GM23248 (cell line): ENCODE measurements at places on chromosomes 13 and 19.

DNA sequence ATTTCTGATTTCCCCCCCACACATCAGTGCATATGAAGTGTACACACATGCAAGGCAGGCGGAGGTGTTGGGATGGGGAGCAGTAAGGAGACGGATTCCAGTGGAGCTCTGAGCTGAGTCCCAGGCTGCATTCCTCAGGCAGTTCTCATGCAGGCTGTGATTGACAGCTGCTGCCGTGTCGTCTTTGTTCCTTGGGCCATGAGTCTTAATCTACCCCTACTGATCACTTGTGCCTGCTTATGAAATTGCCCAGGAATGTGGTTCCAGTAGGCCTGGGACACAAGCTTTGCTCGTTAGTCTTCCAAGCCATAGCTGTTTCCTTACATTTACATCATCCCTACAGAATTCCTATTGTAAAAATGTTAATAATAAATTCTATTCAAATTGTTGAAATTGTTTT, 1241.9 kb downstream of the UQCRFS1 start:
- peak; percentile 13 for DNase-seq

DNA sequence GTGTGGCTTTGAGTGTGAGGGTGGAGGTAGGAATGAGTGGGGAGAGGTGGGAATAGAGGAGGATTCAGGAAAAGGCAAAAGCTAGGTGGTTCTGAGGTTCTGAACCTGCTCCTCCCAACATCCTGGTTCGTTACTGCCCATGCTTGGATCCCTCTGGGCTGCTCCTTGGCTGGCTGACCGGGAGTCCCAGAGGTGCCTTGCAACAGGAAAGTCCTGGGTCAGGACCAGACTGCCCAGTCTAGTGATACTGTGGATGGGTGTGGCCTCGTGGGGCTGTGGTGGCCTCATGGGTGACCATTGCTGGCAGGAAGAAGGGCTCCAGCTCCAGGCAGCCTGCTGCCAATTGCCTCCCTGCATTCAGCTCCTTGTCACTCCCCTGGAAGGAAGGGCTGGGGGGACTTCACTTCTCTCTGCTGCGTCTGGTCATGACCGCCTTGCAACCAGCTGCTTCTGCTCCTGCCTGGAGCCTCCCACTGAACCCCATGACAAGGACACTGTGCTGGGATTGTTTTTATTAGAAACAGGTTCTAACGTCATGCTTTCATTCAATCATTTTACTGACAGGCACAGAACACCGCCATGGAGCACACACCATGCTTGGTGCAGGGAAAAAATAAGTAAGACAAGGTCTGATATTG, 61.5 kb upstream of the UBL3 start:
- DNase-seq, result no peak

GRCh38 chr13:52851137-52851962, 2.9 kb upstream of the PCDH8 start:
- peak; percentile 59 for DNase-seq

GRCh38 chr13:40479196-40479845, 187.1 kb downstream of the FOXO1 start:
- no peak for DNase-seq

- DNase-seq, result no peak
These were observed 9.7 kb downstream of the ACTL9 start for GRCh38 chr19:8688930-8689329.

DNA sequence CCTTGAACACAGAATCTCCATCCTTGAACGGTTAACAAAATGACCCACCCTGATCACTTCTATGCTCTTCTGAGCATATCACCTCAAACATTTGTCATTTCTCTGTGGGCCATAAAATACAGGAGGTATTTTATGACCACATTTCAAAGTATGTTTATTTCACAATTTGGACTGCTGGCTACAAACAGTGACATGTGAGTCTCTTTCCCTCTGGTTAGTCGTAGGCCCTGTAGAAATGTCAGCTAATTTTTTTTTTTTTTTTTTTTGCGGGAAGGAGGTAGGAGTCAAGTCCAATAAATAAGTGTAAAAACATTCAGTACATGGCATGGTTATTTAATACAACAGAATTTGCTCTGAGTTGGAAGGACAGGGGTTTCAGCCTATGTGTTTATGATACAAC, 70.7 kb downstream of the FOXO1 start:
- DNase-seq, result peak; percentile 40

GRCh38 chr13:110216398-110217041, 90.4 kb downstream of the COL4A1 start:
- DNase-seq, result peak; percentile 77

DNA sequence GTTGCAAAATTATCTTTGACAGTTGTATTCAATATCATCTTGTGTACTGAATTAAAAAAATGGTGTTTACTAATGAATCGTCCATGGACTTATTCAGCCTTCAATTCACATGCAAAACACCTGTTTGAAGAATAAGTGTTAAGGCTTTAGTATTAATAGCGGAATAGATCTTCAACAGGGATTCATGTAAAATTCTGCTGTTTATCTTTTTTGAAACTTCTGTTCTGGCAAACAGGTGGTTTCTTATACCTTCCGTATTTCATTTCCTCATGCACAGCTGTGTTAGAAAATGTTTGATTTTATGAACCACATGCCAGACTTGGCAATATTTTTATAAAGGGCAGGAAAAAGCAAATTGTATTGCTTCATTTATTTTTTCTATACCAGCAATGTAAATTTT, 255.7 kb downstream of the DACH1 start:
- no peak for DNase-seq

- DNase-seq, result no peak
These were observed 21.9 kb upstream of the WTIP start for GRCh38 chr19:34459614-34460013.
